Cardiac muscle cell (in vitro differentiated cells and primary cell): ENCODE measurements at places on chromosomes 4 and X. TPM values are rescaled to one million over a fixed set of nuclear protein-coding genes. Genes with fewer than 3 reads are reported as not detected.
A peak's percentile ranks its signal among the peaks of the same experiment; 100 is the strongest.

The ANXA3 gene
- total RNA-seq = 18.7 and 38.1 TPM in 2 replicates

The GAGE2A gene
- total RNA-seq = not detected in 2 replicates

The COL4A5 gene
- 228 and 299 TPM in 2 replicates for total RNA-seq

The CDKL5 gene
- total RNA-seq = 3.8 and 12.9 TPM in 2 replicates

The TREX2 gene
- 0.36 TPM in 1 of 2 replicates, not detected in the other for total RNA-seq

The DNAAF6 gene
- 0.06 TPM in 1 of 2 replicates, not detected in the other for total RNA-seq

The SH3D19 gene
- 17.0 and 18.3 TPM in 2 replicates for total RNA-seq

The GNL3L gene
- total RNA-seq = 26.7 and 27.8 TPM in 2 replicates

The NEXMIF gene
- 0.46 and 1.0 TPM in 2 replicates for total RNA-seq

The ABLIM2 gene
- total RNA-seq = 5.8 and 7.4 TPM in 2 replicates

- DNase-seq = peak; percentile 65
Observed at GRCh38 chr4:86908251-86908657, 16.0 kb upstream of the C4orf36 start.

GRCh38 chr4:100311181-100311580 lies 120.9 kb upstream of the DDIT4L start:
- no peak for DNase-seq

- DNase-seq = no peak
Observed at GRCh38 chrX:154010330-154011087, 9.2 kb downstream of the IRAK1 start.

DNA sequence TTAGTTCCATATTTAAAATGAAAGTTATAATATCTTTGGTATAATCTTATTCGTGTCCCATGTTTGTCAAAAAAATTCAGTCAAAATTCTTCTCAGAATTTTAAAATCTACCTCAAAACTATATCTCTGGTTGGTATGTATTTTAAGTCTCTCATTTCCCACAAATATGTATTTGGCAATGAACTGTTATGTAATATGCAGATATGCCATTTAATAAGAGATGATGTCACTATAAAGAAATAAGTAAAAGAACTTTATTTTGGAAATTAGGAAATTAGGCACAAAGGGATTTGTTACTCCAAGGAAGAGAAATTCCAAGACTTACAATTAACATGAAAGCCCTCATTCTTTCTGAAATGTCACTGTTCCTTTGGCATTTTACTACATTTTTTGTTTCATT lies 15.3 kb downstream of the SNCA start:
- DNase-seq = no peak

GRCh38 chr4:102500352-102500695 lies 835 bp upstream of the NFKB1 start:
- DNase-seq = no peak

GRCh38 chrX:113522814-113523213 lies 682.2 kb upstream of the AMOT start:
- DNase-seq = peak; percentile 41

DNA sequence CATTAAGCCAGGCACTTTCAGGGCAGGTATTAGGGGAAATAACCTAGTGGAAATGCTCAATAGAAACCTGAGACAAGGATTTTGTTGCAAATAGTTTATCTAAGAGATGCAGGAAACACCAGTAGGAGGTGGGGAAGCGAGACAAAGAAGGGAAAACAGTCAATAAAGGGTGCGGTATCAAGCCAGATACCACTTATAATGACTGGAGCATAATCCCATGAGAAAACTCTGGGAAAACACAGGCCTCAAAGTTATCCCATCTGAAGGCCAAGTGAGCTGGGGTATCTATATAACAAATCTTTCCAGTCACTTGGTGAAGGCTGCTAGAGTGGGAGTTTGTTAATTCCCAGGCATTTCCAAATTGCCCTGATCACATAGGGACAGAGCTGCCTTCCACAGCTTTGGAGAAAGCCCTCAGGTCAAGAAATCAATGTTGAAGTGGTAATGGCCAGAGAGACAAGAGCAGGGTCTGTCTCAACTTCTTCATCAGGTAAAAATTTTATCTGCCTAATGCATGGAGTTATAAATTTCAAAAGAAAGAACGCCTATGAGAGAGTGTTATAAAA lies 9.8 kb upstream of the HMGB2 start:
- DNase-seq = no peak

- DNase-seq = peak; percentile 75
Observed at GRCh38 chrX:153922932-153923857, 2.9 kb downstream of the ARHGAP4 start.

DNA sequence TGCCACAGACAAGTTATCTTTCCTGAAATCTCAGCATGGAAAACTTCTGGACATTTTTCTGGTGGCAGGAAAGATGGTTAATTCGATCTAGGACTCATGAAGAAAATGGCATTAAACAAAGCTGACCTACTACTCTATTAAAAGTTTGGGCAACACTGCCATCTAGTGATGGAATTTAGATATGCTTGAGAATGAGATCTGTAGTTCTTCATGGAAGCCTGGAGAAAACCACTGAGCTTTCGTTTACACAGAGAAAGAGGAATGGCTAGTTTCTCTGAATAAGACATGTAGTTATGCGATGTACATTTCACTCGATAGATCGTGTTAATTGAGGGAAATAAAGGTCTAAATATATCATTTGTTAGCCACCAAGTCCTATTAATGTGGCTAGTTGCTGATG lies 51.7 kb upstream of the CHRDL1 start:
- DNase-seq = peak; percentile 66

- peak; percentile 69 for DNase-seq
Observed at GRCh38 chr4:1809754-1810502, 16.8 kb downstream of the FGFR3 start.

- peak; percentile 2 for DNase-seq
Observed at GRCh38 chr4:165779950-165780670, 92.9 kb upstream of the TLL1 start.

GRCh38 chr4:77697860-77698590 lies 92.4 kb downstream of the CXCL13 start:
- DNase-seq = peak; percentile 88

DNA sequence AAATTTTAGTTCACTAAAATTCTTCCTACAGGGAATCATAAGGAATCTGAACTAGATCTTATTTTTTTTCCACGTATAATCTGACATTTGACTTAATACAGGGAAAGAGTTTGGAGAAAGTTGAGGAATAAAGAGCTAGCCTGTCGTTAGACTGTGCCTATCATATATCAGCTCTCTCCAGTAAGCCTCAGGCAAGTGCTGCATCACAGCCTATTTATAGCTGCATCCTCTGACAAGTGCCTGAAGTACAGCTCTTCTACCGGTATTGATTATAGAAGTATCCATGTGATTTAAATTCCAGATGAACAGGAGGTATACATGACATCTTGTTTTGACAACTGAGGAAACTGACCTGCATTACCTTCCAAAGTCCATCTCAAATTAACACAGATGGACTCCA lies 248.9 kb downstream of the TLL1 start:
- peak; percentile 81 for DNase-seq

- DNase-seq = no peak
Observed at GRCh38 chr4:173448103-173448502, 49.2 kb upstream of the SCRG1 start.

GRCh38 chr4:98093662-98094061 lies 49.6 kb downstream of the STPG2 start:
- DNase-seq = no peak

DNA sequence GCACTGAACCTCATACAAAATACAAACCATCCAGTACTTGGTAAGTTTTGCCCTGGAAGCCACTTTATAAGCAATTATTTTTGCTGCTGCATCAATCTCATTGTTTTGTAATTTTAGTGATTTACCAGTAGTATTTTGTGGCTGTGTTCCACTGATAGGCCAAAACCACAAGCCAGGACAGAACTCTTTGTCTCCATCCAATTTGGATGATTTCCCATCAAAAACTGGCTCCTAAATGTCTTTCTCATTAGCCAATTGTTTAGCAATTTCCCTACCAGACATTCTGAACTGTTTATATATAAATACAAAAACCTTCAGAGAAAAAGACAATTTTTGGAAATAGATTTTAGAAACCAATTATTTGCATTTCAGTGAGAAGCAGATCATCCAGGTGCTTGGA lies 4.4 kb downstream of the GSPT2 start:
- DNase-seq = no peak

GRCh38 chrX:44529310-44529709 lies 13.3 kb downstream of the FUNDC1 start:
- DNase-seq = no peak

GRCh38 chr4:184590196-184590595 lies 59.1 kb downstream of the CASP3 start:
- no peak for DNase-seq

- no peak for DNase-seq
Observed at GRCh38 chrX:110414679-110415439, 56.2 kb downstream of the RTL9 start.

DNA sequence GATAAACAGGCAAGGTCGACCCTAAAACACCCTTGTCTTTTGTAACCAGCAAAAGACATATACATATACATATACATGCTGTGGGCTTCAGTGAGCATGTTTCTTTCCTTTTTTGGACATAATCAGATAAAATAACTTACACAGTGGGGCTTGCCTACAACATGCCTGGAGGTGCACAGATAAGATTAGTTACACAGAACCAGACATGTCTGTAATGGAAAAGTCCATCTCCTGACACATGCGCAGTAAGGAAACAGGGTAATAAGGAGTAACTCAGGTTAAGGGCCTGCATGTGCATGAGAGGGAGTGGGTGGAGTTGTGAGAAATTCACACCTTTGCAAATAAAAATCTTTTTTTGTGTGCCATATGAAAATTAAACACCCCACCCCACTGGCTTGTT lies 3.4 kb downstream of the UGT2A1 start:
- DNase-seq = no peak

DNA sequence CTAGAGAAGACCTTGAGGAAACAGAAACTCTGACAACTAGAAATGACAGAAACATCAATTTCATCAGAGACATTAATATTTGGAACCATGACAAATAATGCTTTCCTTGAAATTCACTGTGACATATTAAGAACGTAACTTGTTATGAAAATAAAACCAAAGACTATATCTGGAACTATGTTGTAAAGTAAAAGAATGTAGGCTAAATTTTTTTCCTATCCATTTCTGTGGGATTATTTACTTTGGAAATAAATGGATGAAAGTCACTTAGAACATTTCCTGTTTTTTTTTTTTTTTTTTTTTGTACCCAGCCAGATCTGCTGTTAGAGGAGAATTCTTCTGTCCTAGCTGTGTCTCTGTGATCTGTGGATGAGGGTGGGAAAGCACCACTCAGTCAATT lies 255.9 kb downstream of the SPRY1 start:
- no peak for DNase-seq

DNA sequence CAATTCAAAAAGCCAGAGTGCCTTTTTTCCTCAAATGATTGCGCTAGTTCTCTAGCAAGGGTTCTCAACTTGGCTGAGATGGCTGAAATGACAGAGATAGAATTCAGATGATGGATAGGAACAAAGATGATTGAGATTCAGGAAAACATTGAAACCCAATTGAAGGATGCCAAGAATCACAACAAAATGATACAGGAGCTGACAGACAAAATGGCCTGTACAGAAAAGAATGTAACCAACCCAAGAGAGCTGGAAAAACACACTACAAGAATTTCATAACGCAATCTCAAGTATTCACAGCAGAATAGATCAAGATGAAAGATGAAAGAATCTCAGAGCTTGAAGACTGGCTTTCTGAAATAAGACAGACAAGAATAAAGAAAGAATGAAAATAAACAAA lies 51.7 kb upstream of the MMAA start:
- no peak for DNase-seq

- DNase-seq = no peak
Observed at GRCh38 chr4:38672074-38672396, 8.0 kb downstream of the KLF3 start.

DNA sequence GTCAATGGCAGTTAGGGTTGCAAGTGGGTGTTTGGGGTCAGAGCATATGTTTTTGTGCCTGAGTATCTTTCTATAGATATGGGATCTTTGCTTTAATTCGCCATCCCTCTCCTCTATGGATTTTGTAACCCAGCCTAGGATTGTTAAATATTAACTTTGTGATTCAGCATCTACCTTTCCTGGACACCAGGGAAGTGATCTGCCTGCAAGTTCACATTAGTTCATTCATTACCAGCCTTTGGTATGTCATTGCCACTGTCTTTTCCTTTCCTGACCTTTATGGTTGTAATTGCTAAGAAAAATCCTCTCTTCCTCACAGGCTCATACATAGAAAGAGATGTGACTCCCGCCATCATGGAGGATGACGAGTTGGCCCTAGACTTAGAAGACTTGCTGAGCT lies 73.8 kb downstream of the KIT start:
- no peak for DNase-seq

GRCh38 chr4:80619070-80619674 lies 283.6 kb downstream of the CFAP299 start:
- peak; percentile 23 for DNase-seq

DNA sequence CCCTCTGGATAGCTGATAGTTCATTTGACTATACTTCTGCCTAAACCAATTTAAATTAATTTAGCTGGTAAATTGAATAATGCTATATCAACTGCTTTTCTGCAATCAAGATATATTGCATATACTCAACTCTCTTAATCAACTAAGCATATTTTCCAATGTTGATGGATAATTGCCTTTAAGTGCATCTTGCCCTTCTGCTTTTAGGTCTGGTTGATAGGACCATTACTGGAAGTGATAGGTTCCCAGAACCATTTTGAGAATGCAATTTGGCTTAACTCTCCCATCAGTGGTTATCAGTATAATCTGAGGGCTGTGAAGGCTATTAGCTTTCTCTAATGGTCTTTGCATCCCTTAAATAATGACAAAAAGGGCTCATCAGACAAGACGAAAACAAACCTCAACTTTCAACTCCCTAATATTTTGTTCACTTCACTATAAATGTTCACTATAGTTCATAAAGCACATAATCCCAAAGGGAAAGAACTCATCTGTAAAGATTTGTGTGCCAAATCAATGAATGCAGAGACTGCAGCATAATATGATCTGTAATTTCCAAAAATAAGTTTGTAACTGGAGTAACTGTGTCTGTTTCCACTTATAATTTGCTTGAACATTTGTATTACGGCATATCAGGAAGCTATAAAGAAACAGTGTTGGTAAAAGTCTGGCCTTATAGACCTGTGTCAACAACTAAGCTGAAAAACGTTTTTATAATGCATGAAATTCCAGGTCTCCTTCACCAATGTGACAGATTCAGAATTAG lies 273.6 kb downstream of the FBXO8 start:
- no peak for DNase-seq

DNA sequence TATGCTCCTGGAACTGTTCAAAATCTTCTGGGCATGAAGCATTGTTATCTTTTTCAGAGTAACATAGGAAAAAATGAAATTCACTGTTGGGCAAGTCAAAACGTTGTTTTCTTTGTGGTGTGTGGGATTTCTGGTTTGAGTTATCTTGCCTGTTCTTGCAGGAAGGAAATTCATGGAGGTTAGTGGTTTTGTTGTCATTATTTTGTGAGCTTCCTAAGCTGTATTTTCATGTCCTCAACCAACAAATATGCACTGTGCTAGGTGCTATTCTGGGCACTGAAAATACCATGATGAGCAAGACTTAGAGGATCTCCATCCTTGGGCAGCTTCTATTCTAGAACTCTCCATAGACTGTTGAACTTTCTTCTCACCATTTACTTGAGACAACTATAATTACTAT lies 16.9 kb downstream of the SPINK2 start:
- DNase-seq = no peak

DNA sequence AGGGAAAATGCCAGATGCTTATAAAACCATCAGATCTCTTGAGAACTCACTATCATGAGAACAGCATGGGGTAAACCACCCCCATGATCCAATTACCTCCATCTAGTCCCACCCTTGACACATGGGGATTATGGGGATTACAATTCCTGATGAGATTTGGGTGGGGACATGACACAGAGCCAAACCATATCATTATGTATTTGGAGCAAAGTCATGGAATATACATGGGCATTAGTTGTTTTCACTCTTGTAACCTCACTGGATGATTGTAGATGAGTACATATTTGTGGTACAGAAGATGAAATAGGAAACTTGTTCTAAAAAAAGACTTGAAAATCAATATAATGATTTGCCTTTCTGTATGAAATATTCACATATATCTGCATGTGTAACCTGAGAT lies 674.5 kb upstream of the BOD1L1 start:
- no peak for DNase-seq
